EH (cell line): ENCODE measurements at places on chromosomes 5 and 9.

DNA sequence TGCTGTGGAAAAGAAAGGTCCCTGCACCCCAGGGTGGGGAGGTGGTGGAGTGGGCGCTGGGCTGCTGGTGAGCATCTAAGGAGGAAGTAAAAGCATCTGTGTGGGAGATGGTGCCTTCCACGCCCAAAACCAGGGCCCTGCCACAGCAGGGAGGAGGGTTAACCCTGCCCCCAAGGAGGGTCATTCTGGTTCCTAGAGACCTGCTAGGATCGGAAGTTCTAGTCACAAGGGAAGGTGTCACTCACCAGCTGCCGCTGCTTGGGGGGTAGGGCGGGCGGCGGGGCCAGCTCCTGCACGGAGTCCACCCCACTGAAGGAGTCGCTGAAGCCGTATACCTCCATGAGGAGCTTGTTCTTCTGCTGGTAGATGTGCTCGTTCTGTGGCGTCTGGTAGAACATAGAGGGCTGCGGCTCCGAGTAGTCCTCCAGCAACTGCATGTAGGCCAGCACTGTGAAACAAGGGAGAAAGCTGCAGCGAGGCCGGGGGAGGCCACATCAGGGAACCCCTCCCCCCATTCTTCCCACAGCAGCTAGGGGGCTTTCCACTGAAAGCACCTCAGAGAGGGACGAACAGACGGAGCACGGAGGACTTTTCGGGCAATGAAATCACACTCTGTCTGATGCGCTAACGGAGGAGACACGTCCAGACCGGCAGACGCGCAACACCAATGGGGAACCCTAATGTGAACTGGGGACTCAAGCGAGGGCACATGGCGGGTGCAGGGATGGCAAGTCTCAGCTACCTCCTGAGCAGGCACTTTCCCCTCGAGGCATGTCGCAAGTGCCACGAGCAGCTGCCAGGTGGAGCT, 76.4 kb downstream of the PRRT1B start:
- DNase-seq = no peak

DNA sequence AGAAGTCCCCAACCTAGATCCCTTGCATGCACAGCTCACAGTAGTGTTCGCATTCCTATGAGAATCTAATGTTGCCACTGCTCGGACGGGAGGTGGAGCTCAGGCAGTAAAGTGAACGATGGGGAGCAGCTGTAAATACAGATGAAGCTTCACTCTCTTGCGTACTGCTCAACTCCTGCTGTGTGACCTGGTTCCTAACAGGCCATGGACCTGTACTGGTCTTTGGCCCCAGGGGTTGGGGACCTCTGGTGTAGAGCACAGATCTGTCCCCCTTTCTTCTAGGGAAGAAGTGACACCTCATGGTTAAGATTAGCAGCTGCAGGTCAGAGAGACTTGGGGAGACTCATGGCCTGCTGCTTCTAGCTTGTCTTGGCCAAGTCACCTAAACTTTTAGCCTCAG, 7.1 kb downstream of the ARHGEF28 start:
- no peak for DNase-seq

- no peak for DNase-seq
These were observed 44.0 kb upstream of the IER5L start for GRCh38 chr9:129221979-129222635.

DNA sequence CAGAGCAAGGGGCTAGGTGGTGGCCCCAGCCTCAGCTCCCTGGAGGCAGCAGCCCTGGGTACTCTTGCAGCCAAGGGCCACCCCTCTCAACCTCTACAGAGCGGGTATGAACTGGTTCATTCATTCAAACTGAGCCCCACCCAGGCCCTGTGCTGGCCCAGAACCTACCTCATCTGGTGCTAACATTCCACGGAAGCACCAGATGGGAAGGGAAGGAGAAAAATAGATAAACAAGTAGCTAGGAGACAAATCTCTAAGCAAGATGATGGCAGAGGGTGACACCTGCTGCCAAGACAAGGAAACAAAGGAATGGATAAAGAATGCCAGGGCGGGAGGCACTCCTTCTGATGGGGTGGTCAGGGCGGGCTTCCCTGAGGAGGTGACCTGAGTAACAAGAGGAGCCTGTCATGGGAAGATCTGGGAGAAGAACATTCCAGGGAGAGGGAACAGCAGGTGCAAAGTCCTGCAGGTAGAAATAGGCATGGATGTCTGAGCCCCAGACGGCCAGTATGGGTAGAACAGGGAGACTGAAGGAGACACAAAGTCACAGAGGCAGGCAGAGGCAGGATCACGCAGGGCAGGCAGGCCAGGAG, 6.1 kb downstream of the ST6GALNAC4 start:
- DNase-seq = peak; percentile 55

DNA sequence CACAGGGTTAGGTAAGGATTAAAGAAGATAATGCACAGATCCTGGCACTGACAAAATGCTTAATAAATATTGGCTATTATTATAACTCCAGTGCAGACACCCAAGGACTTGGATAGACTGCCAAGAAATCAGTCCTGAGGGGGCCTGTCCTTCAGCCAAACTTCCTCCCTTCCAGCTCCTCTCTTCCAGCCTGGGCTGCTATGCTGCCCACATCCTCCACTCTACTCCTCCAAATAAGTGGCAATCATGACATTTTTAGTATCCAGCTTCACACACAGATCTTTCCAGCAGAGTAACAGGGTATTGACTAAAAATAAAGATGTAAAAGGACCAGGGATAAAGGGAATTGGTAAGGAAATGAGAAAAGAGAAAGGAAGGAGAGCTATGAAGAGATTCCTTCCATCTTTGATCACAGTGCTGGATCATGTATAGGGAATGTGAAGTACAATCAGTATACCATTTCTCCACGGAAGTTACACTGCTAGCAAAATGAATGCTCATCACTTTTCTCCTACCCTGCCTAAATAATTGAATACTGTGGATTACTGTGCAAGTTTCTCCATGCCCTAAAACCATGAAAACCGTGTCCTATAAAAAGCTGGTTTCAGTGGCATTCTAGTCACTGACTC, 136.0 kb upstream of the OSMR start:
- no peak for DNase-seq

DNA sequence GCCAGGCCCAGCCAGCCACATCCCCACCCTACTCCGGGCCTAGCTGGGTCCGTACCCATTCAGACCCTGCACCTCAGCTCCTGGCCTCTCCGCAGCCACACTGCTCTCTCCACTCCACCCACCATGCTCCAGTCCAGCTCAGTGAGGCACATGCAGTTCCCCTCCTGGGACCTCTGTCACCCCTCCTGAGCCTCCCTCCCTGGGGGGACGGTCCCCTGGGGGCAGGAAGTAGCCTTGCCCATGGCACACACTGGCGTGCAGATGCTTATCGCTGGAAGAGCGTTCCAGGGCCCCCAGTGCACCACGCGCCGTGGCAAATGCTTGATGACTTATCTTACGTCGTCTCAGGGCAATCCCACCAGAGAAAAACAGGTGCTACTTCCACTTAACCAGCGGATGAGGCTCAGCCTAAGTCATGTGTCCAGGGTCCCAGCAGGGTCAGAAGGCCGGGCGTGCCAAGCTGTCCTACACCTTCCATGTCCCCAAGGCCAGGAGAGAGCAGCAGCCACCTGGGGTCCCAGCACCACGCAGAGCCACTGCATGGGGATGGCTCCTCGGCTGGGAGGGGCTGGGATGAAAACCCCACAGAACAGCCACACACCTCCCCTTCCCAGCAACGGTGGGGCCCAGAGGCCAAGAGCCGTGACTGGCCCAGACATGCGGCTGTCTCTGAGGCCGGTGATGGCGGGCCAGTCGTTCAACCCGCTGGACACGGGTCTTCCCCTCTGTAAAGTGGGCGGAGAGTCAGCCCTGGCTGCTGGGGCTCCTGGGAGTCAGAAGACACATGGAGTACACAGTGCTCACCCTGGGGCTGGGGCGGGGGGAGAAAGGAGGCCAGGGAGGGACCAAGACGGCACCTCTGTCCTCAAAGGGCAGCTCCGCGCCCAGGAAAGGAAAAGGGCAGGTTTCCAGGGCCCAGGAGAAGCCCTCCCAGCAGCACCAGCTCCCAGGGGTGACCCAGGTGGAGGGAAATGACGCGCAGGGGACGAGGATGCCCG, 2.6 kb upstream of the CCDC187 start:
- no peak for DNase-seq

- no peak for DNase-seq
These were observed 89.7 kb downstream of the CAAP1 start for GRCh38 chr9:26802921-26803320.

DNA sequence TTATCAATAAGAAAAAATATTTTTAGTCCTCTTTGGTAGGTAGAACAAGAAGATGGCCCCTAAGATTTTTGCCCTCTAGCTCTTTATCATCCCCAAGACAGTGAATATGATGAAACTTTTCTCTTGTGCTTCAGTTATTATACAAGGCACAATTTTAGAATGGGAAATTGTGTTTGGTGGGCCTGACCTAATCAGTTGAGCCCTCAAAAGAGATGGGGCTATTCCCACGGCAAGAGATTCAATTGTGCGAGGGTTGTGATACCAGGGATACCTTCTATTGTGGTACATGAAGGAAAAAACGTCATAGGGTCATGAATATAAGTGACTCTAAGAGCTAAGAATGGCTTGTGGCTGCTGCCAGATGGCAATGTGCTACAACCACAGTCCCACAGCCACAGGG, 94.0 kb upstream of the COX7C start:
- DNase-seq = no peak

DNA sequence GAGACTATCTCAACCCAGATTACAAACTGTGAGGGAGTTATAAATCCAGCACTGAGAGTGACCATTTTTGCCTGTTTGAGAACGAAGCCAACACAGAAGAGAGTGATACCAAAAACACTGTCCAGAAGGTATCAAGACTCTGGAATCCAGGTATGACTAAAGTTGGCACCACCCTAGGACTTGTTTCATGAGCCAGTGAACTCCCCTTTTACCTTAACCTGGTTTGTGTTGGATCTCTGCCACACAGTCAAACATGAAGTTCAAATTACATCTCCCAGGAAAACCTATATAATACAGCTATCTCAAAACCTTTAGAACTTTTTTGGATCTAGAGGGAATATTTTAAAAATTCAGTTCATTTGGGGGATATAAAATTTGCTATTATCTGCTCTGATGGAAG, 11.4 kb downstream of the ZBTB5 start:
- no peak for DNase-seq

GRCh38 chr9:22175972-22176545, 167.0 kb upstream of the CDKN2B start:
- no peak for DNase-seq

GRCh38 chr9:121637713-121638220, 13.7 kb upstream of the DAB2IP start:
- DNase-seq = peak; percentile 56

GRCh38 chr9:133752739-133753446, 14.7 kb upstream of the SARDH start:
- DNase-seq = no peak

- peak; percentile 56 for DNase-seq
These were observed 77.5 kb downstream of the SLC1A3 start for GRCh38 chr5:36683821-36684434.

GRCh38 chr5:76980518-76981144, 27.8 kb downstream of the CRHBP start:
- no peak for DNase-seq

GRCh38 chr5:115116001-115116400, 53.7 kb downstream of the TRIM36 start:
- no peak for DNase-seq

- DNase-seq = no peak
These were observed 16.9 kb upstream of the LAMC3 start for GRCh38 chr9:130991778-130992681.

- DNase-seq = peak; percentile 63
These were observed 66.0 kb upstream of the GNA14 start for GRCh38 chr9:77714077-77714549.

DNA sequence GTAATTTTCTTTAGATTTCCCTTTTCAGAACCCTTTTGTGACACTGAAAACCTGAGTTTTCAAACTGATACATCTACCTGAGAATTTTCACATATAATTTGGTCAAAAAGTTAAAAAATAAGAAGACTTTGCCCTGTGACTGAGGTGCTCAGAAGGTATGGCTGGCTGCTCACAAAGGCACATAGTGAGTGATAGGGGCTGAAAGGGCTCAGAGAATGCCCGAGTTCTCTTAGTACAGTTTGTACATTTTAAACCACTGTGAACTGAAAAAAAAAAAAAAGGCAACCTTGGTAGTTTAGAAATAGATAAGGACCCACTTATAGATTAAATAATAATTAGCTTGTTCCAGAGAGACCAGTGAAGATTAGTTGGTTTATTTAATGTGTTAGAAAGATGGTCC, 18.1 kb upstream of the PSAT1 start:
- DNase-seq = no peak

DNA sequence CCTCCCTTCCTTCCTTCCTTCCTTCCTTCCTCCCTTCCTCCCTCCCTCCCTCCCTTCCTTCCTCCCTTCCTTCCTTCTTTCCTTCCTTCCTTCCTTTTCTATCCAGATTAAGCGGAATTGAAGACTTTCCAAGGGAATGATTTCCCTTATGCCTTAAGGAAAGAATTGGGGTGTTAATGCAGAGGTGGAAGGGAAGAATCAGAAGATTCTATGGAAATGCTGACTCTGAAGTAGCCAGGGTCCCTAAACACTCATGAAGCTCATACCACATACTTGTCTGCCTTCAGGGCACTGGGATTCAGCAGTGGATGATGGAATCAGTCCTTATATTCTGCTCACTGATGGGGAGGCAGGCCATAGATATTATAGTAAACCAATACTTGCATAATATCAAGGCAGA, 48.2 kb downstream of the TNC start:
- no peak for DNase-seq

DNA sequence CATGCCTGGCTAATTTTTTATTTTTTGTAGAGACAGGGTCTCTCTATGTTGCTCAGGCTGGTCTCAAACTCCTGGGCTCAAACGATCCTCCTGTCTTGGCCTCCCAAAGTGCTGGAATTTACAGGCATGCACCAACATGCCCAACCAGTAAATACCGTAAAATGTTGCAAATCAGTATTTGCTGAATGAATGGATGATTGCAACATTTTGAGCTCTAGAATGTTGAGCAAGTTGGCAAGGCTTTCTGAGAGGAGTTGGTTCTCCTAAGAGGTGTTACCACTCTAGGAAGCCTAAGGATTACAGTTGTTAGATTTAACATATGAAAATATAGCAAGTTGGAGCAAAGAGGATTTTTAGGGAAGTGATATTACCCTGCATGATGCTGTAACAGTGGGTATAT, 15.6 kb upstream of the DMXL1 start:
- DNase-seq = no peak

DNA sequence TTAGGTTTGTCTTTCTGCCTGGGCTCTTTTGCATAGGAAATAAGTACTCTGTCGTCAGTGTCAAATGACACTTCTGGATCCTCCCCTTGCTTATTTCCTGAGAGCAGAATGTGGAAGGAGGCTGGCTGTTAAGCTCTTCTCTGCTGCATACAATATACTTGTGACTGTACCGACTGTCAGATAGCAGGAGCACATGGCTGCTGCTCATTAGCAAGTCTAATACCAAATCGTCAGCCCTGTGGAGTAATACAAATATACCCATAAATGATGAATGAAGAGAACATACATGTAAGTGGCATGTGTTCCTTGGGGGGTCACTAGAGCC, at the start of gene GPR151:
Gene GPR151, minus strand, starts transcription at position 40 of the 325 bp plus-strand sequence. CDS start 77 bp downstream, outside the sequence.
- DNase-seq = peak; percentile 23

- DNase-seq = peak; percentile 77
These were observed 7.0 kb downstream of the CDC42SE2 start for GRCh38 chr5:131270809-131271208.
